ENCODE measurements at places on chromosomes 5 and 9. TPM values are rescaled to one million over a fixed set of nuclear protein-coding genes. Genes with fewer than 3 reads are reported as not detected.

DNA sequence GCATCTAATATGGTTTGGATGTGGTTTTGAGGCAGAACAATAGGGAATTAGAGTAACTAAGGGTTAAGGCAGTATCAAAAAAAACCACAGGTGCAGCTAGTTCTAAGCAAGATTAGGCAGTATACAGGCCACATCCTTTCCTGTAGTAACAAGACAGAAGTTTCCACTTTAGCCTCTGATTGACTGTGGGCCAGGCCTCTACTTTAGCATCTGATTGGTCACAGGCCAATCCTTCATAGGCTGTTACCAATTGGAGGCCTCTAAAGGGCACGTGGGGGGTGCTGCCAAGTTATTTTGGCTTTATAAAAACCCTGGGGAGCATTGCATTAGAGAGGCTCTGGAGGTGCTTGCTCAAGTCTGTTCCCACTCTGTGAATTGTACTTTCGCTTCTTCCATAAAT, 144.1 kb upstream of the ST8SIA4 start:
- no peak for DNase-seq

DNA sequence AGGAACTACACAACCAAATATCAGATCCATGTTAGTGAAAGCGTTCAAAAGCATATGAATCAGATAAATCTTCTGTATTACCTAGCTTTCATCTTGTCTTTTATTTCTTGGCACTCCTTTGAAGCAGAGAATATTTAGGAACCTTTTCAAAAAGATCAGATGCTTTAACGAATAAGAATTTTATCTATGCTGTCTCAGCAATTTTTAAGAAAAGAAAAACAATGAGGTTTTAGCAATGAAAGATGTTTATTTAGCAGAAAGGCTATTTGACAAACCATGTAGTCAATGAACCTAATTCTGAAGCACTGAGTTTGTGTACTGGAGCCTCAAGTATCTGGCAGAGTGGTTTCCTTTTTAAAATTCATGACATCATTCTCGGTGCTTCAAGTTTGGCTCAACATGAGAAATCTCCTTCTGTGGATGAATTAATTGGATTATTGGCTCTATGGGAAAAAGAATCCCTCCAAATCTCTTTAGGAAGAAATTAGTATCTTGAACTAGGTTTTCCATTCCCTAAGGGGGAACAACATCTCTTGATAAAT, 534.7 kb downstream of the CAAP1 start:
- no peak for DNase-seq

DNA sequence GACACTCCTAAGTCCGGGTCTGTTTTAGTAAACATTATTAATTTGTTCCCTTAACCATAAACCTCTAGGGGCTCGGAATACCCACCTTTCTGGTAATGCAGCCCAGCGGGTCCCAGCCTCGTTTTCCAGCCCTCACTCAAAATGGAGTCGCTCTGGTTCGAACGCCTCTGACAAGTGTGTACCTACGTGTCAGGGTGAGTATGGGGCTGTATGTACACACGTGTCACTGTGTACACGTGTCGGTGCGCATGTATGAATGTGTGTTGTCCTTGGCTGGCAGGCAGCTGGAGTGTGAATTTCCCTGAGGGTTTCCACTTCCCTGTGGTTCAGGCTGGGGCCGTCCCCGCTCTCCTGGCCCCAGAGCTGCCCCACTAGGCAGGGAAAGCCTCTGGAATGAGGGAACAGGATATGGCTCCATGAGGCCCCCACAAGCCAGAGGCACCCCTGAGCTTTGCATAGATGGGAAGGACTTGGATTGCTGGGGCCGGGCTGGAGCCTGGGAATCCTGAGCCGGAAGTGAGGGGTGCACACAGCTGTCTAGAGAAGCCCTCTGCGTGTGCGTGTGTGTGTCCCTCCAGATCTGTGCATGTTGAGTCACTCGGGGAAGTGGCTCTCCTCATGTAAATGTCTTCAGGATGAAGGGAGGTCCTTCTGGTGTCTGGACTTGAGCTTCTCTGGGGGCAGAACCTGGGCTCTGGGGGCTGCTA, 160.8 kb upstream of the IER5L start:
- DNase-seq: no peak

DNA sequence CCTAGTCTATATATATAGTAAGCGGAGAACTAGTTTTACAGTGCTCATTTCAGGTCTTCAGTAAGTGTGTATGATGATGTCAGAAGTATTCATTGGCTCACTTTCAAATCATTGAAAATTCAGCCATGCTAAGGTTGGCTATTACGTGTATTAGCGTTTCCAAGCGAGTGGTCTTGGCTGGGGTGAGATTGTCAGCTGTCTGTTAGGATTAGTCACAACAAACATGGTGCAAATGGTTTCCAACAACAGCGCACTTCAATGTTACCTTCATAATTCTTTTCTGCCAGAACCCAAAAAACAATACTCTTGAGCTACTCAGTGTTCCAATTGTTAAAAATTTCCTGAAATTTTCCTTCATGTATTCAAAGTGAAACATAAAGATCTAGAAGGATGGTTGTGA, 283.0 kb downstream of the AOPEP start:
- DNase-seq: no peak

- DNase-seq: no peak
Measured at GRCh38 chr5:59833448-59833847, 60.1 kb downstream of the PDE4D start.

DNA sequence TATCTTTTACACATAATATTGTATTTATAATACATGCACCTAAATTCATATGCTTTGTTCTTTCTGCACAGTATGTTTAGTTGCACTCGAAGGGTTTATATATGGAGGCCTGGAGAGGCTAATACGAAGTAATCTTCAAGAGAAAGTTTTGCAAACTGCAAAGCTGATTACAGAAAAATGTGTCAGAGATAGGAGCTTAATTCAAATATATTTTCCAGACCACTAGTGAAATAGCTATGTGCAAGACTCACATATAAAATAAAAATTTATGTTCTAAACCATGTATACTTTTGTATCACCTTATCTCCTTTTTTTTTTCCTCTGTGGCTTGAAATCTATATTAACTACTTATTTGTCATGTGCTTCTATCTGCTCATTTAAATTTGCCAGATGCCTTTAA, 313.8 kb downstream of the EFNA5 start:
- no peak for DNase-seq

- DNase-seq: no peak
Measured at GRCh38 chr5:79242242-79243039, 6.5 kb downstream of the JMY start.

GRCh38 chr9:34087370-34087769, 38.7 kb upstream of the UBAP2 start:
- no peak for DNase-seq

GRCh38 chr5:172777881-172778814, 7.2 kb upstream of the DUSP1 start:
- DNase-seq: no peak

TXNDC8 gene
- total RNA-seq: not detected

GRCh38 chr9:125255781-125256391, 5.7 kb upstream of the GAPVD1 start:
- DNase-seq: no peak

DNA sequence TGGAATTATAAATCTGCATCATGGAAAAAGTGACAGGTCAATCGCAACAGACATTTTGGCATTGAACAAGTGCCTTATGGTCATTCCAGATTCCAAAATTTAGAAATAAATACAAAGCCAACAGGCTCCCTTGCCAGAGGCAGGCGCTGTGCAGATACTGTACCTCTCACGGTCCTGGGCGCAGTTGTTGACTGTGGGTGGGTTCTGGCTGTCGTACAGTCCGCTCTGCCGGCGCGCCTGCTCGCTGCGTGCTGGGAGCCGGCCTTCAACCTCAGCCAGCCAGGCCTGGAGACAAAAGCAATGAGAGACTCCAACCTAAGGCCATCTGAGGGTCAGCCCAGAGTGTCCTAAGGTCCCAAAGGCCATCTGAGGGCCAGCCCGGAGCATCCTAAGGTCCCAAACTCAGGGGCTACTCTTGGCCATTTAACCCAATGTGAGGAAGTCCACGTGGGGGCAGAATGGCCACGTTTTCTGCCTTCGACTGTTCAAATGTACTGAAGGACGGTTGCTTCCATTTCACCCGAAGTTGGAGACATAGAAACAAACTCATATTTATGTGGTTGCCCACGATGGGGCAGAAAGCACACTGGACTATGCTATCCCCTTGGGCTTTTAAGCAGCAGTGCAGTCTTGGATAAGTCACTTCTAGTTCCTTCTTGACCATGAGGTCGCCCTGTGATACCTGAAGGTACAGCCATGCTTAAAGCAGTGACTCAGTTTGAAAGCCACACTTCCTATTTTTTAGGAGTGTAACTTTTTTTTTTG, 65.2 kb downstream of the USP20 start:
- DNase-seq: no peak

HTR1A gene
- not detected for total RNA-seq

FAM163B gene
- not detected for total RNA-seq

GRCh38 chr5:75663579-75664284, 52.5 kb downstream of the ANKDD1B start:
- DNase-seq: no peak

DNA sequence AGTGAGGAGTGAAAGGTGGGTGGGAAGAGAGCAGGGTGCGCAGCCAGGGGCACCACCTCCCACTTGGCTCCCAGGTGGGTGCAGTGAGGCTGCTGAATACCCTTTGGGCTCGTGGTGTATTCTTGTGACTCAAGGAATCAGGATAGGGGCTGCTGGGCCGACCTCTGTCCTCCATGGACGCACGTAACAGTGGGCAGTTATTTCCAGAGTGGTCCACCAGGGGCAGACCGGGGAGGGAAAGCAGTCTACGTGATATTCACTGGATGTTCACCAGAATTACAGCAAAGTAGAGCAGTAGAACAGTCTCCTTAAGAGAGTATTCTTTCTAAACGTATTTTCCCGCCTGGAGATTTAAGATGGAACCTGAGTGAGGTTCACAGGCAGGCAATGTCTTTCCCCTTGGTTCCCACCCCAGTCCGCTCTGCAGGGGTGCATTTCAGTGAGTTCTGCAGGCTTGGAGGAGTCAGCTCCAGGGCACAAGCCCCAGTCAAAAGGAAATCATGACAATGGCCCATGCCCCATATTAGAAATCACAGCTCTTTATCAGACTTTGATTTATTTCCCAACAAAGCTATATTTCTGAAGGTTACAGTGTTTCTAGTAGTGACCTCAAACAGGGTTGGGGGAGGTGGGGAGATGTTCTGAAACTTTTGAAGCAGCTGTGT, 88.7 kb downstream of the SYK start:
- no peak for DNase-seq

GRCh38 chr9:16030528-16031185, 477.8 kb downstream of the CCDC171 start:
- DNase-seq: peak; percentile 93

PCDHA4 gene
- total RNA-seq: 1.2 TPM

POU5F2 gene
- 0.62 TPM for total RNA-seq

UQCRQ gene
- total RNA-seq: 197 TPM

DNA sequence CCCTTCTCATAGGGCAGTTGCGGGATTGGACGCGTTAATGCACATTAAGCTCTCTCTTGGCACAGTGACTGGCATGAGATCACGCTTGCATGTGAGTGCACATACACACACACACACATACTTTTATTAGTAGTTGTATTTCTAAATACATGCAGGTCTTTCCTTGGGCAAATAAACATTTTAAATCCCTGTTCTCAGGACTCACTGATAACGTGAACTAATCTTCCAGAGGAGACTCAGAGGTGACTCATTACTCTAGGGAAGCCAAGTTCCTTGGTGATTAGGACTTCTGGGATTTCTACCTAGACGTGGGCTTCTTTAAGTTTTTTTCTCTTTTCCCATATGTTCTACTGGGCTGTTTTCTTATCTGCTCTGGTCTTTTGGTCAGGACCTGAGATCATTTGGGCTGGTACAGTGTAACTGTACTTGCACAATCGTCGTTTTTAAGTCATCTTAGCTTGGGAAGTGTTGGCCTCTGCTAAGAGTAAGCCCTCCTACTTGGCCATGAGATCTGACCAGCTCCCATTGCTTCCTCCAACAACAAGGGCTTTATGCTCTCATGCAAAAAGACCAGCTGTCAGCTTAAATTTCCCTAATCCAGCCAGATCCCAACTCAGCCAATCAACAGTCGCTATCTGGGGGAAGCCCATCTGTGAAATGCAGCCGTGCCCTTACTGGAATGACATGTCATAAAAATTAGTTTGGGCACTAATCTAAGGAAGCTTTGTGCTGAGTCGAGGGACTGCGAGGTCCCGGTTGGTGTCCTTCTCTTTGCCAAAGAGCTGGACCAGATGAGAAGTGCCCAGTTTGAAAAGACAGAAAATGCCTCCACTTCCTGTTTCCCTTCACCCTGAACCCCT, 176.4 kb upstream of the ANKRD55 start:
- DNase-seq: peak; percentile 42

DNA sequence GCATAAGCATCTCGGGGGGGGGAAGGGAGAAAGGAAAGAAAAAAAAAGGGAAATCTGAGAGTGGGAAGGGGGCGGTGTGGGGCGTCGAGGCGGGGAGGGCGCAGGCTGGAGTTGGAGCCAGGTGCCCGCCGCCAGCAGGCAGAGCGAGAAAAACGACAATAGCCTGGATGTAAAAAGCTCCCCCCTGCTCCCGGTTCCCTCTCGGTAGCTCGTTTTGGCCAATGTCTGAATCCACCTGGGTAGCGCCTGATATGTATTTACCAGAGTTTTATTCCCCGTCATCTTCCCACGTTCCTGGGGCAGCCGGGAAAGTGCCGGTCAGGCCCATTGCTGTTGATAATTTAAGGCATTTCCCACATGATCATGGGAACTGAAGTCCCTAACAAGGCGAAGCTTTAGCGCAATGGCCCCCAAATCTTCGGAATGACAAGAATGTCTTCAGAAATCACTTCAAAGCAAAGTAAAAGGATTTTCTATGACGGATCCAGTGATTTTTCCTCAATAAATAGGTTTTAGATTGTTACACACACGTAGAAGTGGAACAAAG, 3.0 kb upstream of the OTP start:
- DNase-seq: no peak

RLN2 gene
- total RNA-seq: 1.0 TPM

DNA sequence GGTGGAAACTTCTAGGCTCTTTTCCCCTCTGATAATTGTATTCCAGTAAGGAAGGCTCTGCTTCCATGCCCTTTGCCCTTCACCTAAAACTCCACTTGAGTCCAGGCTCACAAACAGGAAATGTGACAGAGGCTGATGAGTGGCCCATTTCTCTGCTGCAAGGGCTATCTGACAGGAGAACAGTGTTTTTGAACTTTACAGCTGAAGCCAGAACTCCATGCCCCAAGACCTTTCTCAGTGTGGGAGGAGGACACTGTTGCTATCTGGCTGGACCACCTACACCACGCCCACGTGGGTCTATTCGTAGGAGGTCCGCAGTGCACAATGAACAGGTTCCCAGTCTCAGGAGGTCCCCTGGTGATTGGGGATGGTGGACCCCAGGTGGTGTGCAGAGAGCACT, 13.6 kb downstream of the GGTA1 start:
- no peak for DNase-seq

ADRA1B gene
- total RNA-seq: 2.9 TPM

- no peak for DNase-seq
Measured at GRCh38 chr5:123802298-123802951, 290.4 kb downstream of the CSNK1G3 start.
